ENCODE measurements at places on chromosomes 1 and 21.
A peak's percentile ranks its signal among the peaks of the same experiment; 100 is the strongest.

DNA sequence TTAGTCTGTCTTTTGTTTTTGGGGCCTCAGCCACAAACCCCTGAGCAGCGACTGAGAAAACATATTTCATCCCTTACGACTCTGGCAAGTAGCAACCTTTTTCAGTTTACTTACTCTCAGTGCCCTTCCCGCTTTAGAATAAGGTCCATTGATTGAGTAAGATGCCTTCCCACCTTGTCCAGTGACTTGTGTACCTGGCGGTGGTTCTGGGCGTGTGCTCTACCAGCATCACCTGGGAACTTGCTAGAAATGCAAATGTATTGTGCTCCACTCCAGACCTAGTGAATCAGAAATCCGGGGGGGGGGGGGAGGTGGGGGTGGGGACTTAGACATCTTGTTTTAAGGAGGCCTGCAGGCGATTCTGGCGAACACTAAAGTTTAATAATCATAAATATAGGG, 72.1 kb downstream of the S1PR1 start:
- peak overlapping the region; percentile 77 for H3K4me3 ChIP-seq
- DNase-seq, result no peak
- H3K36me3 ChIP-seq, result no peaks in the 10 kb centered on the region
- H3K4me1 ChIP-seq, result peaks cover 33% of the 10 kb centered on the region

DNA sequence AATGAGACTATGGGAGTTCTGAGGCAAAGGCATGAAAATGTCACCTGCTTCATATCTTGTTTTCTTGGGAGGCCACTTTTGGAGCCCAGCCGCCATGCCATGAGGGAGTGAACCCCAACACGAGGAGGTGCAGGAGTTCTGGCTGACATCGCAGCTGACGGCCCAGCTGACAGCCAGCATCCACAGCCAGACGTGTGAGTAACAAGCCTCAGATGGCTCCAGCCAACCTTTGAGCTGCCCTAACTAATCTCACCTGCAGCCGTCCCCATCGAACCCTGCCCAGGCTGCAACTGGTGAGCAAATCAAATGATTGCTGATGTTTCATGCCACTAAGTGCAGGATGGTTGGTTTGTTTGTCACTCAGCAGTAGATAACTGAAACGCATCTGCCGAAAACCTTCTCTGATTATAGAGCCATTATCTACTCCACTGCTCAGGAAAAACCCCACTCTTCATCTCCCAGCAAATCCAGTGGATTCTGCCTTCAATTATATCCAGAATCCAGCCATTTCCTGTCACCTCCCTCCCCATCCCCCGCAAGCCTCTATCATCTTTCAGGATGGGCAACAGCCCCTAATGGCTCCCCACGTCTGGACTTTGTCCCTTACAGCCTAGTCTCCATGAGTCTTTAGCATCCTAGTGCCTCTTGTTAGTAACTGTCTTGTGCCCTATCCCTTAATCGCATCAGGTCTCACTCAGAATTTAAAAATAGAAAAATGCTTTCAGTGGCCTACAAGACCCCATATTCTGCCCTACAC, 18.5 kb upstream of the RAB4A start:
- peak overlapping the region; percentile 84 for H3K4me3 ChIP-seq
- H3K4me1 ChIP-seq, result peaks cover 37% of the 10 kb centered on the region
- no peaks in the 10 kb centered on the region for H3K36me3 ChIP-seq
- no peak for DNase-seq

DNA sequence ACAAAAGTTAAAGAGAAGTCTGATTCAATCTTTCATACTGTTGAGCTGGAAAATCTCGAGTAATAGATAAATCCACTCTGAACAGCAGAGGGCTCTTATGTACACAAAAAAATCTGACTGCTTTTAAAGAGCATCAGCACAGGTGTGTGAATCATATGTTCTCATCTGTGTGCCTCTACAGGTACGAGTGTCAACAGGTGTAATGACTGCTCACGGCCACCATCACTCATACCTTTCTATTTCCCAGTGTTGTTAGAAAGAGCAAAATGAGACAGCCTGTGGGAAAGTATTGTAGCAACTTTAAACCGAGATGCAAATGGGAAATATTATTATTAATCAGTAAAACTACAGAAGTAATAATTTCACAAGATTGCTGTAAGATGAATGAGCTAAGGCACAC, 49.0 kb upstream of the SCAF4 start:
- H3K4me1 ChIP-seq, result no peaks in the 10 kb centered on the region
- DNase-seq, result no peak
- no peak overlapping the region for H3K27ac ChIP-seq
- no peaks in the 10 kb centered on the region for H3K36me3 ChIP-seq
- no peak overlapping the region for H3K4me3 ChIP-seq

- no peak for DNase-seq
- H3K27me3 ChIP-seq, result no peaks in the 10 kb centered on the region
- no peak overlapping the region for H3K4me3 ChIP-seq
- H3K36me3 ChIP-seq, result no peaks in the 10 kb centered on the region
- no peaks in the 10 kb centered on the region for H3K4me1 ChIP-seq
- H3K27ac ChIP-seq, result no peak overlapping the region
These were observed 16.6 kb downstream of the NPL start for GRCh38 chr1:182806015-182806678.

- no peak for DNase-seq
- no peaks in the 10 kb centered on the region for H3K27me3 ChIP-seq
- no peak overlapping the region for H3K4me3 ChIP-seq
These were observed 828.2 kb upstream of the NCAM2 start for GRCh38 chr21:20169812-20170576.

- H3K27me3 ChIP-seq, result no peaks in the 10 kb centered on the region
- no peak for DNase-seq
- no peak overlapping the region for H3K27ac ChIP-seq
- H3K4me3 ChIP-seq, result no peak overlapping the region
- no peaks in the 10 kb centered on the region for H3K36me3 ChIP-seq
- no peaks in the 10 kb centered on the region for H3K4me1 ChIP-seq
These were observed 499.3 kb downstream of the NEGR1 start for GRCh38 chr1:71783071-71783470.

- no peak for DNase-seq
- H3K27ac ChIP-seq, result no peak overlapping the region
- no peak overlapping the region for H3K4me3 ChIP-seq
- H3K4me1 ChIP-seq, result no peaks in the 10 kb centered on the region
- H3K36me3 ChIP-seq, result no peaks in the 10 kb centered on the region
- H3K27me3 ChIP-seq, result peaks cover 4% of the 10 kb centered on the region
These were observed 42.6 kb downstream of the LMX1A start for GRCh38 chr1:165313903-165314302.

- peaks cover 6% of the 10 kb centered on the region for H3K27me3 ChIP-seq
- H3K4me1 ChIP-seq, result peaks cover 19% of the 10 kb centered on the region
- peak; percentile 46 for DNase-seq
- H3K27ac ChIP-seq, result peak overlapping the region; percentile 30
- peak overlapping the region; percentile 71 for H3K4me3 ChIP-seq
These were observed 156.2 kb downstream of the TNFSF18 start for GRCh38 chr1:172894349-172895049.

GRCh38 chr21:43858806-43859648, 6.0 kb upstream of the AGPAT3 start:
- no peak overlapping the region for H3K27ac ChIP-seq
- DNase-seq, result no peak
- H3K4me3 ChIP-seq, result no peak overlapping the region

GRCh38 chr21:36965720-36966065, 776 bp downstream of the HLCS start:
- H3K27me3 ChIP-seq, result no peaks in the 10 kb centered on the region
- DNase-seq, result no peak
- H3K27ac ChIP-seq, result peak overlapping the region; percentile 63
- H3K36me3 ChIP-seq, result peaks cover 5% of the 10 kb centered on the region

DNA sequence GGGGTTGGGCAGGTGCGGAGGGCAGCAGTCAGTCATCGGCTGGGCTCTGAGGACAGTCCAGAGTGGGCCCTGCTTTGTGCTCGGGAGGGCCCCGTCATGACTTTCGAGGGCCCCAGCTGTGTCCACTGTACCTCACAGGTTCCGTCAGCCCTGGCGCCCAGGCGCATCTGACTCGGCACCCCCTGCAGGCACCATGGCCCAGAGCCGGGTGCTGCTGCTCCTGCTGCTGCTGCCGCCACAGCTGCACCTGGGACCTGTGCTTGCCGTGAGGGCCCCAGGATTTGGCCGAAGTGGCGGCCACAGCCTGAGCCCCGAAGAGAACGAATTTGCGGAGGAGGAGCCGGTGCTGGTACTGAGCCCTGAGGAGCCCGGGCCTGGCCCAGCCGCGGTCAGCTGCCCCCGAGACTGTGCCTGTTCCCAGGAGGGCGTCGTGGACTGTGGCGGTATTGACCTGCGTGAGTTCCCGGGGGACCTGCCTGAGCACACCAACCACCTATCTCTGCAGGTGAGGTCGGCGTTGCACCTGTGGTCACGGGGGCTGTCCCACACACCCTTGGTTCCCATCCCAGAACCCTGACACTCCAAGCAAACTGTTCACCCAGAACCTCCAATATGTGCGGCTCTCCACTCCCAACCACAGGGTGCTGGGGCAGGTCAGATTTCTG, 7.8 kb downstream of the PODN start:
- H3K4me3 ChIP-seq, result no peak overlapping the region
- H3K27me3 ChIP-seq, result no peaks in the 10 kb centered on the region
- no peak for DNase-seq

DNA sequence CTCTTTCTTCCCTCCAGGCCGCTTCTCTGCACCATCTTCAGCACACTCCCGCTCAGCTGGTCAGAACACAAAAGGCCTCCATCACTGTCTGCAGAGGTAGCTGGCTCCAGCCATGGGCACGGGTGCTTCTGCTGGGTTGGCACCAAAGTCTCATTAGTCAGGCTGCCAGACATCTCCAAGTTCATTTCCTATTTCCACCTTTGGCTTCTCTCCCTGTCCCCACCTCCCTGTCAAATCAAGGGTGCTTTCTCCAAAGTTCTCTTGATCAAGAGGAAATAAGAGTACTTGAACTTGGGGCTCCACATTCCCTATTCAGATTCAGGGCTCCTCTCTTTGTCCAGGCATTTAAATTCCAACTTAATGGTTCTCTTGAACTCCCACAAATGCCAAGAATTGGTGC, 33.9 kb upstream of the GRIK3 start:
- no peak overlapping the region for H3K4me3 ChIP-seq
- no peak for DNase-seq
- H3K4me1 ChIP-seq, result no peaks in the 10 kb centered on the region
- peaks cover 3% of the 10 kb centered on the region for H3K27me3 ChIP-seq
- H3K36me3 ChIP-seq, result no peaks in the 10 kb centered on the region
